ENCODE measurements at places on chromosomes 7 and 10. TPM values are rescaled to one million over a fixed set of nuclear protein-coding genes. Genes with fewer than 3 reads are reported as not detected.

EMX2 gene
- total RNA-seq = 2.6 TPM

ARHGEF35 gene
- total RNA-seq = not detected

APBB1IP gene
- total RNA-seq = not detected

ZNF775 gene
- 9.5 TPM for total RNA-seq

NOLC1 gene
- 242 TPM for total RNA-seq

Measured in SJCRH30 (cell line).